ENCODE measurements at places on chromosomes 16 and 17.
A peak's percentile ranks its signal among the peaks of the same experiment; 100 is the strongest.

DNA sequence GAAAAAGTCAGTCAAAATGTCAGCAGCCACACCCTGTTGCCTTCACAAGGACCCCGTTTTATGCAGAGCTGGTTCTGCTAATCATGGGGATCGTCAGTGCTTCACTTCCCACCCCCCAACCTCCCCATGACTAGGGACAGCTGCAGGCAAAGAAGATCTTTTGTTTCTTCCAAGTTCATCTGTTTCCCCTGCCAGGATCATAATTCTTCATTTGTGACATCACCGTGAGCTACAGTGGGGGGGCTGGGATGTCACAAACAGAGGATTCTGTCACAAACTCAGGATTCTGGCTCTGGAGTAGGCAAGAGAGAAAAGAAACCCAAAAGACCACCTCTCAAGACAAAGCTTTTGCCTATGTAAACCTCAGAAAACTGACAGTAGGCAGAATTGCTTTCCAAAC is 24.7 kb downstream of the DNAJC7 start:
- no peak for DNase-seq

- DNase-seq = peak; percentile 65
Measured at GRCh38 chr16:69930117-69930776, 20.9 kb upstream of the CLEC18A start.

GRCh38 chr16:1642148-1642547 is 30.0 kb downstream of the CRAMP1 start:
- DNase-seq = no peak

DNA sequence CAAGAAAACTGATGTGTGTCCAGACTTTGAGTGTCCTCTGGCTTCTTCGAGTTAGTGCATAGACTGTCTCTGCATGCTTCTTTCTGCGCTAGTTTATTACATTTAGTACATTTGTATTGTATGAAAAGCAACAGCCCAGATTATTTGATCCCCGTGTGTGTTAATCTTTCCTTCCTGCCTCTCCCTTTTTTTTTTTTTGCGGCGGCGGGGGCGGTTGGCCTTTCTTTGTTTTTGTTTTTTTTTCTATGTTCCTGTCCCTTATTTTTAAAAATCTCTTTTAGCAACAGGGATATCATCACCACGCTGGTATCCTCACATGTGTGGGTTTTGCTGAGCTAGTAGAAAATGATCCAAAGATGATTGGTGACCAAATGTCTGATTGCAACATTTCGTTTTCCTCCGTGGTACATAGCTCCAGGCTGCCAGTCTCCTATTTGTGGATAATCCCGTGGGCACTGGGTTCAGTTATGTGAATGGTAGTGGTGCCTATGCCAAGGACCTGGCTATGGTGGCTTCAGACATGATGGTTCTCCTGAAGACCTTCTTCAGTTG is 9.4 kb downstream of the SCPEP1 start:
- peak; percentile 54 for DNase-seq

- no peak for DNase-seq
Measured at GRCh38 chr16:54938212-54939028, 7.8 kb downstream of the IRX5 start.

DNA sequence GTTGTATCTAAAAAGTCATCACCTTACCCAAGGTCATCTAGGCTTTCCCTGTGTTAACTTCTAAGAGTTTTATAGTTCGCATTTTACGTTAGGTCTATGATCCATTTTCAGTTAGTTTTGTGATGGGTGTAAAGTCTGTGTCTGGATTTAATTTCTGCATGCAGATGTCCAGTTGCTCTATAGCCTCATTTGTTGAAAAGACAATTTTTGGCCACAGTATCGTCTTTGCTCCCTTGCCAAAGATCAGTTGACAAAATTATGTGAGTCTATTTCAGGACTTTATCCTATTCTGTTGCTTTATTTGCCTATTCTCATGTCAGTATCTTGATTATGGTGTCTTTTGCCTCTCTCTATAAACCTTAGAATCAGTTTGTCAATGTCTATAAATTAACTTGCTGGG is 85.1 kb downstream of the METRNL start:
- DNase-seq = no peak

DNA sequence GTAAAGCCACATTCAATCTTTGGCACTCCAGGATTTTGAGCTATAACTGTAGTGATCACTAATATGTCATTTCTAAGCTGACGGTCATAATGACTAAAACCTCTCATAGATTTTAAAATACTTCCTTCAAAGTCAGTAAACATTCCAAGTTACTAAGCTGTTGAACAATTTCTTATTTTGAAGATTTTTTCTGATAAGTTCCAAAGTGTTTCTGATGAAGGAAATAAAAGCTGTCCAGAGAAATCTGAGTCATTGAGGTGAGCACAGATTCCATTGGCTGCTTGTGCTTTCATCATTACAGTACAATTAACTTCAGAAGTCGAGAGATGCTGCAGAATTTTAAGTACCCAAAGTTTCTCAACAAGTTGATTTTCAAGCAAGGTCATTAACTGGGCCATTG is 23.9 kb downstream of the NLRC5 start:
- no peak for DNase-seq

GRCh38 chr17:34246446-34246845 is 8.6 kb upstream of the CCL2 start:
- peak; percentile 84 for DNase-seq

- DNase-seq = no peak
Measured at GRCh38 chr16:67731753-67732095, 12.6 kb upstream of the GFOD2 start.

DNA sequence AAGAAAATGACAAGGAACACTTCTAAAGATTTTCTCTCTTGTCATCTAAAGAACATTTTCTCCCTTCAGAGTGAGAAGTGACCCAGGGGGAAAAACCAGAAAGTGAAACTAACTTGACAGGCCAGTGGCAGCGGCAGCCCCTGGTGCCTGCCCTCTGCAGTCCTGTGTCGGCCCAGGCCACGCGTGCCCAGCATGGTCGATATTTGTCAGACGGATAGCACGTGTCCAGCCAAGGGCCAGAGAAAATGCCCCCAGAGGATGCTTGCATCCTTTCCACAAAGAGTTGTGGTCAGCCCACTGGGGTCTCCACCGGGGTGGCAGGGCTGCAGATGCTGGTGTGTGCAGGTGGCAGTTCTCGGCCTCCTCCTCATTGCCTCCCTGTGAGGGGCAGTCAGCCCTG is 176.6 kb downstream of the RAB11FIP4 start:
- no peak for DNase-seq

DNA sequence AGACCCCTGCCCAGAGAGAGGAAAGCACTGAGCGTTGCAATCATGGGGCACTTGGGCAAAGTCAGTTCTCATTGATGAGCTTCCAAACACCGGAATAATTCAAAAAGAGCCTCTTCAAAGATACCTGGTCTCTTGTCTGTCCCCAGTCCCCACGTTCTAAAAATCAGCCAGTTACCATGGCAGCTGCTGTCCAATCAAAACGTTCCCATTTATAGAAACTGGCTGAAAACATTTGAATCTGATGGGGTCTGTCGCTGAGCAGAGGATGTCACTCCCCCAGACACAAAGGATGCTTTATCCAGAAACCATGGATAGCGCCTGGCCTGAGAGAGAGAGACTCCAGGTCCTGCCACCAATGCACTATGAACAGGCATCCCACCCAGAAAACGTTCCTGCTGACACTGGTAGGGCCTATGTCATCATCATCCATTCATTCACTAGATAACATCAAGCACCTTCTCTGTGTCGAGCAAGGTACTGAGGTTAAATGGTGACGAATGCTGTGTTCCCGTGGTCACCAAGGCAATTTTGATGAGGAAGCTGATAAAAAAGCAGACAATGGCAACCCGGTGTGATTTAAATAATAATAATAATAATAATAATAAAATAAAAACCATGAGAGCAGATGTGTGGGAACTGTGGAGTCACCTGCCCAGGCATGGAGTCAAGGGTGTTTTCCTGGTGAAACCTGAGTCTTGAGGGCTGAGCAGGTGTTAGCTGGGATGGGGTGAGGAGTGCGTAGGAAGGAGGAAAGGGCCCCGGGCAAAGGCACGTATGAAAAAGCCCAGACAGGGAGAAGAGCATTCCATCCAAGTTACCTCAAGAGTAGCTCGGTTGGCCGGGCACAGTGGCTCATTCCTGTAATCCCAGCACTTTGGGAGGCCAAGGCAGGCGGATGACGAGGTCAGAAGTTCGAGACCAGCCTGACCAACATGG is 19.0 kb upstream of the CALB2 start:
- DNase-seq = no peak

DNA sequence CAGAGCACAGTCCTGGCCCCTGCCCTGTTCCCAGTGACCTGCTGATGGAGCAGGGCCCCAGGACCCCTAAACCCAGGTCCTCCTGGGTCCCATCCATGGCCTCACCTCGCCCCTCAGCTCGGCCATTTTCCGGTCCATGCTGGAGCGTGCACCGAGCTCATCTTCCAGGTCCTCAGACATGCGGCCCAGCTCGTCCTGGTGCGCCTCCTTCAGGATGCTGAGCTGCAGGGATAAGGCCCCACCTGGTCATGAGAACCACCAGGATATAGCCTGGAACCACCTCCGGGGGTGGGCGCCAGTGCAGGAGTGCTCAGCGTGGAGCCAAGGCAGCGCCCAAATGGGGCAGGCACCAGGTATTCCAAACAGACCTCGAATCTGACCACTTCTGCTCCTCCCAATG is 17.9 kb downstream of the CCDC102A start:
- DNase-seq = no peak

DNA sequence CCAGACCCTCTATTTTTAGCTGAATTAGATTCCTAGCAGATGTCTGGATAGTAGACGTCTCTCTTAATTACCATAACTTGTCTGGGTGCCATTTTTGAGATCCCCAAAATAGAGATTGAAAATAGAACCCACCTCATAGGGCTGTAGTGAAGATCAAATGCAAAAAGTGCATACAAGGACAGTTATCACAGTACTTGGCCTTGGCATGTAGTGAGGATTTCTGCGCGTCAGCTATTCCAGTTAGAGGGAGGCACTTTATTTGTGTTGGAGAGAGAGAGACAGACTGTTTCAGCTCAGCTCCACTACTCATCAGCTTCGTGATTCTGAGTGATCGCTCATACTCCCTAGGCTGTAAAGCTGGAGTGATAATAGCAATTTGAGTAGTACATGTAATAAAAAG is 59.6 kb upstream of the CDH13 start:
- no peak for DNase-seq

DNA sequence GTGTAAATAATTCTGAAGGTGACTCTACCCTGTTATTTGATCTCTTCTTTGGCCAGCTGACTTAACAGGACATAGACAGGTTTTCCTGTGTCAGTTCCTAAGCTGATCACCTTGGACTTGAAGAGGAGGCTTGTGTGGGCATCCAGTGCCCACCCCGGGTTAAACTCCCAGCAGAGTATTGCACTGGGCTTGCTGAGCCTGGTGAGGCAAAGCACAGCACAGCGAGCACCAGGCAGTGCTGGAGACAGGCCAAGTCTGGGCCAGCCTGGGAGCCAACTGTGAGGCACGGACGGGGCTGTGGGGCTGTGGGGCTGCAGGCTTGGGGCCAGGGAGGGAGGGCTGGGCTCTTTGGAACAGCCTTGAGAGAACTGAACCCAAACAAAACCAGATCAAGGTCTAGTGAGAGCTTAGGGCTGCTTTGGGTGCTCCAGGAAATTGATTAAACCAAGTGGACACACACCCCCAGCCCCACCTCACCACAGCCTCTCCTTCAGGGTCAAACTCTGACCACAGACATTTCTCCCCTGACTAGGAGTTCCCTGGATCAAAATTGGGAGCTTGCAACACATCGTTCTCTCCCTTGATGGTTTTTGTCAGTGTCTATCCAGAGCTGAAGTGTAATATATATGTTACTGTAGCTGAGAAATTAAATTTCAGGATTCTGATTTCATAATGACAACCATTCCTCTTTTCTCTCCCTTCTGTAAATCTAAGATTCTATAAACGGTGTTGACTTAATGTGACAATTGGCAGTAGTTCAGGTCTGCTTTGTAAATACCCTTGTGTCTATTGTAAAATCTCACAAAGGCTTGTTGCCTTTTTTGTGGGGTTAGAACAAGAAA is 5.1 kb downstream of the STH start:
- no peak for DNase-seq

- DNase-seq = no peak
Measured at GRCh38 chr16:83998091-83998490, 30.0 kb downstream of the NECAB2 start.

DNA sequence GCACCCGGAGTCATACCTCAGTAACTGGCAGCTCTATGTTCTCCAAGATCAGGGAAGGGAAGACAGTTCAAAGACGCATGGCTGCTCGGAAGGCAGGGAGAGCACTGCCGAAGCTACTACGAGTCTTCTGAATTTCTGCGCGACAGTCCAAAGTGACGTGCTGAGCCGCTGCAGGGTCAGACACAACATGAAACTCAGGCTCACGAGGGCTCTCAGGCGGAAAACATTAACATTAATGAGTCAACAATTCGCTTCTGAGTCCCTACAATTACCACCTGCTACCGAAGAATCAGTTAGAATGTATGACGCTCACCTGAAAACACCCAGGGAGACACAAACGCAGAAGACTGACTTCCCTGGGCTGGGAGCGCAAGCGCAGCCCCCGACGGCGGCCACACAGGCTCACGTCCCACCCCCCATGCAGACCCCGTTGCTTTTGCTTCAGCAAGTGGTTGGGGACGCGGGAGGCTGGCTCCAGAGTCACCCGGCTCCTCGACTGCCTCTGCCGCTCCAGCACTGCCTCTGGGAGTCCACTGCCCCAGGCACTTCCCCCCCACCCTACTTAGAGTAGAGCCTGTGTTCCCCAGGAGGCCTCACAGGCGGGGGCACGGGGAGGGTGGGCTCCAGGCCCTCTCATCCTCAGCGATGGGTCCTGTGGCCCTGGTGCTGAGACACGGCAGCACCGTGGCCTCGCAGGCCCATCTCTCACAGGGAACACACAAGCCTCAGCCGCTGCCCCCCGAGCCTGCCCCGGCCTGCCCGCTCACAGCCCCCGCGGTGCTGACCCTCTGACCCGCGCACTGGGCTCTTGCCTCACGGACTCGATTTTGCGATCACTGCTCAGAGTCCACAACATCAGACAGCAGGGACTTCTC is 38.9 kb downstream of the LMF1 start:
- DNase-seq = no peak

DNA sequence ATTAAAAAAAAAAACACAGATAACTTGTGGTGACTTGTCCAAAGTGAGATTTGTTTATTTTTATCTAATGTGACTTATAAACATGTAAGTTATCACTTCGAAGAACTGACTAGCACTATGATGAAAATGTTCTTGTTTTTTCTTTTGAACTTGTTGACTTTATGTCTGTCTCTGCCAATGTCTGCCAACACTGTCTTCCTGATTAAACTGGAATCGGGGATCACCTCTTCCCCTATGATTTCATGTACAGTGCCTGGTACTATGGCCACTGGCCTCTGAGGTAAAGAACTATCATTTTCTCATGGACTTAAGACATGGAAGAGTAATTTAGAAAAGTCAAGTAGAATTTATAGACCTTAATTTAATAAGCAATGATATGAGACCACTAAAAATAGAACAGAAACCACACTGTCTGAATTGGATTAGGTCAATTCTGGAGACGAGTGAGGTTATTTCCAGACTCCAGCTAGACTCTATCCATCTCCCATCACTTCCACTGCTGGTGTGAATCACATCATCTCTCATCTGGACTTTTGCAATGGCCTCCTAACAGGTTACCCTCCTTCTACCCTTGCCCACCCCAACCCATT is 8.9 kb downstream of the C17orf78 start:
- DNase-seq = no peak

GRCh38 chr17:2591040-2591640 is 2.3 kb upstream of the PAFAH1B1 start:
- no peak for DNase-seq

GRCh38 chr17:15289285-15290183 is 24.4 kb upstream of the PMP22 start:
- no peak for DNase-seq

GRCh38 chr16:2520097-2520783 is at the start of gene AMDHD2:
Gene AMDHD2 (plus strand): TSS chr16:2520371. CDS start chr16:2520459, 88 bp downstream.
- DNase-seq = peak; percentile 86

Measured in KBM-7 (cell line).